ENCODE measurements at places on chromosomes 6 and 20.
A peak's percentile ranks its signal among the peaks of the same experiment; 100 is the strongest.

DNA sequence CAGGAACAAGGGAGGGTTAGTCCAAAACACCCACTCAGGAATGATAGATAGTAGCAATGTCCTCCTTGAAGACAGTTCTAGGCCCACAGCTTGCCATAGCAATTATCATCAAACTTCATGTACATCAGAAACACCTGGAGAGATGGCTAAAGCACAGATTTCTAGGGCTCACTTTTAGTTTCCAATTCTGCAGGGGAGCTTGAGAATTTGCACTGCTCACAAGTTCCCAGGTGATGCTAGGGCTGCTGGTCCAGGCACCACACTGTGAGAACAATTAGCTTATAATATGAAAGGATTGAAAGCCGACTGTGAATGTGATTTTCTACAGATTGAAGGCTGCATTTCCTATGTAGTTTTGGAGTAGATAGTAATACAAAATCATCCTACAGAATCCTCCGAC, 3.5 kb downstream of the DEFB126 start:
- DNase-seq: no peak

DNA sequence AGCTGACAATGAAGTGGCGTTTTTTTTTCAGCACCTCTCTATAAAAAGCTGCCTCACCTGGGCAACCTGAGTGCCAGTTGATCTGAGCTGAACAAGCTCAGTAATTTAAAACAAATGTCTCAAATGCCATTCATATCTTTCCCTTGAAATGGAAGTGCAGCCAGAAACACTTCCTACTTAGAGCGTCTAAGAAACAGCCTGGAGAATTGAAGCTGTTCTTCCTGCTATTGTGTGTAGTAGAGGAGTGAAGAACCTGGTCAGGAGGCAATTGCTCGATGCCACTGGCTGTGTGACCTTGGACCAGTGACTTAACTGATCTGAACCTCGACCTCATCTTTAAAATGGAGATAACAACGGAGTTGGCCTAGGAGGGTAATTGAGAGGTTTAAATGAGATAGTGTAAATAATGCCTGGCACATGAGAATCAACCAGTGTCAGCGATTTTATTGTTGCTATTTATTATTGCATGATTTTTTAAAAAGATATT, 95.4 kb upstream of the FOXQ1 start:
- DNase-seq: no peak

DNA sequence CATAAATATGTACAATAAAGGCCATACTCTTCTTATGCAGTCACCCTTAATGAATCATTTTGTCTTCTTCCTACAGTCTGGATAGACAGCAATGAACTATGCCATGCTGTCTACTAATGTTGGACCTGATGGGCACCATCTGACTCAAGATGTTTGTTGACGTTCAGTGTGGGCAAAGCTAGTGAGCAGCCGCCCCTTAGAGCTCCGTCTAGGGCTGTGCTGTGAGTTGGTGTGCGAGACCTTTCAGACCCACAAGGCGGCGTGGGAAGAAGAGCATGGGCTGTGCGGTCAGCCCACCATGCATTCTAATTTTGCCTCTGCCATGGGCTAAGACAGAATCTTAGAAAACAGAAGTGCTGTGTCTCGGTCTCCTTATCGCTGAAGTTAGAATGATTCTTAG, 829.4 kb downstream of the QKI start:
- DNase-seq: no peak

- no peak for DNase-seq
Observed at GRCh38 chr6:72425003-72425681, 196.7 kb upstream of the KCNQ5 start.

DNA sequence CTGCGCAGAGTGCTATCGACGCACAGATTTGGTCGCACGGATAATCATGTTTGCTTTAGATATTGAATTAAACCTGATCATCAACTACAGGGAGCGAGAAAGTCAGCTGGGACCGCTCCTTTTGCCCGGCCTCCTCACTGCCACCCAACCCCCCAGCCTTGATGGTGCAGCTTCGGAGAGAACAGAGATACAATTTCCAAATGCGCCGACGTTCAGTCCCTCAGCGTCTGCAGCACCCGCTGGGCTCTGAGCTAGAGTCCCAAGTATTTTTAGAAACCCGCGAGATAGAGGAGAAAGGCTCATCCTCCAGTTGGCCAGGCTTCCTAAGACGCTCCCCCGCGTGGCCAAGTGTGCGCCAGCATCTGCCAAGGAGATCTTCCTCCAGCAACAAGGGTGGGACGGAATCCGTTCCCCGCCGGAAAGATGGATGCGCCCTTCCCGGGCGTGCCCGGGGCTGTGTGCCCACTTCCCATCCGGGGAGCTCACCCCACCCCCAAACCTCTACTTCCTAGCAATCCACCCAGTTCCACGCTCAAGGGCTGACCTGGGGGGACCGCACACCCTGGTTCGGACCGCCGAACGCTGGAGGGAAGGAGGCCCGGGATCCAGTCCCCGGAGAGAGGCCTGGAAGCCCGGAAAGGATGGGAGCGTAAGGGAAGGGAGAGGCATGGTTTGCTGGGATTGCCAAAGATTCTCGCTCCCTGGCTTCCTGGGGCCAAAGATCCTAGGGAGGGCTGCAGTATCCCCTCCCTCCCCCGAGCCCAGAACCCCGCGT, 4.1 kb downstream of the NKX2-2 start:
- no peak for DNase-seq

GRCh38 chr20:46364670-46365486, 41.5 kb downstream of the ELMO2 start:
- no peak for DNase-seq

DNA sequence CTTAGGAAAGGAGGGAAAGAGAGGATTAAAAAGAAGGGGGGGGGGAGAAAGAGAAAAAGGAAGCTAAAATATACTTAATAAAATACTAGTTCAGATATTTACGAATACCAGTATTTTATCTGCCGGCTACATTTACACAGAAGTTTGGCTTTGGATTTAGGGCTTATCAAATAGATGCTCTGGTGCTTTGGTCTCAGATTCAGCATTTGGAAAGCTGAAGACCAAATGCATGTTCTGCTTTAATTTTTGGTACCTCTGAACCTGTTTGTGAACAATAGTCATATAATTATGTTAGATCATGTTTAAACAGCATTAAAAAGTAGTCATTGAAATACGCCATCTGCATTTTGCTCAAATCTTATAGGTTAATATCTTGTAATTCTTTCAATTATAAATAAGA, 786.0 kb upstream of the CITED2 start:
- DNase-seq: no peak

- DNase-seq: no peak
Observed at GRCh38 chr20:50601511-50602431, 89.6 kb downstream of the RIPOR3 start.

- no peak for DNase-seq
Observed at GRCh38 chr6:74269600-74269858, 573.5 kb downstream of the CD109 start.

- no peak for DNase-seq
Observed at GRCh38 chr6:90729057-90729456, 142.2 kb upstream of the MAP3K7 start.

GRCh38 chr6:134034478-134034877, 17.9 kb downstream of the SLC2A12 start:
- DNase-seq: no peak

DNA sequence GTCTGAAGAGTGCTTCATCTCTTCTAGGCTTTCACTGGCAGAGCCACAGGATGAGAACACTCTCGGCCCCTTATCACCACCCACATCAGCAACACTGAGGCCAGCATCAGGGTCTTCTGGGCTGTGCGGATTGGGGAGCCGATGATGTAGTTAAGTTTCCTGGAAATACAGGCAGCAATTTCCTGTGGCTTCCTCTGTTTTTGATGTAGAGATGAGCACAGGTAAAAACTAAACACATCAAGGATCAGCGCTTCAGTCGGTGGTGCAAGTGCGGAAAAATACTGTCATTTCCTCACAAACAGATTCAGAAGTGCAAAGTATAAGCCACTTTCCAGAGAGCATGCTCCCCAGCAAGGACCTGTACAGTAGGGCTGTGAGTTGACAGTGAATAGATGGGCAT, 62.6 kb downstream of the BACH2 start:
- peak; percentile 61 for DNase-seq

GRCh38 chr6:149209871-149210775, 107.4 kb upstream of the TAB2 start:
- no peak for DNase-seq

DNA sequence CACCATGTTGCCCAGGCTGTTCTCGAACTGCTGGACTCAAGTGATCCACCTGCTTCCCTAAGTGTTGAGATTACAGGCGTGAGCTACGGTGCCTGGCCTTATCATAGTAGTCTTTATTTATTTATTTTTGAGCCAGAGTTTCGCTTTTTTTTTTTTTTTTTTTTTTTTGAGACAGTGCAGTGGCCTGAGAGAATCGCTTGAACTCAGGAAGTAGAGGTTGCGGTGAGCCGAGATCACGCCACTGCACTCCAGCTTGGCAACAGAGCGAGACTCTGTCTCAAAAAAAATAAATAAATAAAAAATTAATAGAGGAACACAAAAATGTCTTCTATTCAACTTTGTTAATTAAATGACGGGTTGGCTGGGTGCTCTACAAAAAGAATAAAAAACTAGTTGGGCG, 12.9 kb downstream of the MAPRE1 start:
- DNase-seq: no peak

DNA sequence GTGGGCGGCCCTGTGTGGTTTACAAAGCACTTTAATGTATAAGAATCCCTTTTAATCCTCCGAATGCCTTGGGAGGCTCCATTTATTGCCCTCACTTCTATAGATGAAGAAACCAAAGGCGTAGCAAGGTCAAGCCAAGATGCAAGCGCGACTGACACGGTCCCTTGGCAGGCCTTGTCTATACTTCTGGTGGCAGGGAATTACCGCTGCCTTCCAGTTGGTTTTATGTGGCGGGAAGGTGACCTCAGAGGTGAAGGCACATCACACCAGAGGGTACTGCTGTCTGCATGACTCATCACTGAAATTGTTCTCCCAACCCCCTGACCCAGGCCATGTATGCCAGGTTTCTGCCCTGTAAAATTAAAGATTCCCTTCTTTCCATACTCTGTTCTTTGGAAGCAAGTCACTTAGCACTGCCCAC, 36.1 kb upstream of the NAA20 start:
- no peak for DNase-seq

DNA sequence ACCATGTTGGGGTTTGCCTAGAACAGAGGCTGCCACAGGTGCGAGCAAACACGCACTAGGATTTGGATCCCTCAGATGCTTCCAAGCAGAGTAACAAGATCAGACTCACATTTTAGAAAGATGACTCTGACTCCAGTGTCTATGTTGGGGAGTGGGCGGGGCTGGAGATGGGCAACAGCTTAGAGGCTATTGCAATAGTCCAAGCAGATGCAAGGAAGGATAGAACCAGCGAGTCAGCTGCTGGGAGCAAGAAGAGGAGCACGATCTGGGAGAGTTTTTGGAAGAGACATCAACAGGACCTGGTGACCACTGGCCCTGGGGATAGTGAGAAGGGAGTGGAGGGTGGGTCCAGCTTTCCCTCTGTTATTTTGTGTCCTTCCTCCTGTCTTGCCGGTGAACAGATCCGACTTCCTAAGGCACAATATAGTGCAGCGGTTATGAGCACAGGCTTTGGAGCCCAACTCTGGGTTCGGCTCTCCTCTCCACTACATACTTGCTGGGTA, 52.7 kb downstream of the FGD2 start:
- DNase-seq: no peak

GRCh38 chr6:52549428-52549827, 27.4 kb downstream of the TRAM2 start:
- no peak for DNase-seq

- no peak for DNase-seq
Observed at GRCh38 chr20:17605131-17605660, 35.3 kb downstream of the DSTN start.

- DNase-seq: no peak
Observed at GRCh38 chr20:23106271-23106851, 20.2 kb upstream of the CD93 start.

DNA sequence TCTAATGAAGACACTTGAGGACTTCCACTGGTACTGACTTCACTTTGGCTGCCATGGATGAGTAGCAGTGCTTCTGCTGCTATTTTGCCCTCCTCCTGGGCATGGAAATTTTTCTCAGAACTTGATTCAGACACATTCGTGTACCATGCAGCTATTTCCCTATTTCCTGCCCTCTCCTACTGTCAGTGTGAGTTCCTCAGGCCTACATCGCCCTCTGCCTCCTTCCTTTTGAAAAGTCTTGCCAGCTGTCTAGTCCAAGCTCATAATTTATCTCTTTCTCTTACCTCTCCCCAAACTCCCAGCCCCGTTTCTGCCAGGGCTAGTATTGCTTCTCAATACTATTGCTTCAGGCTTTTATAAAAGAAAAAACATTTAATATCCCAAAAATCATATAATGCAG, 470.2 kb downstream of the ADGRB3 start:
- DNase-seq: no peak

DNA sequence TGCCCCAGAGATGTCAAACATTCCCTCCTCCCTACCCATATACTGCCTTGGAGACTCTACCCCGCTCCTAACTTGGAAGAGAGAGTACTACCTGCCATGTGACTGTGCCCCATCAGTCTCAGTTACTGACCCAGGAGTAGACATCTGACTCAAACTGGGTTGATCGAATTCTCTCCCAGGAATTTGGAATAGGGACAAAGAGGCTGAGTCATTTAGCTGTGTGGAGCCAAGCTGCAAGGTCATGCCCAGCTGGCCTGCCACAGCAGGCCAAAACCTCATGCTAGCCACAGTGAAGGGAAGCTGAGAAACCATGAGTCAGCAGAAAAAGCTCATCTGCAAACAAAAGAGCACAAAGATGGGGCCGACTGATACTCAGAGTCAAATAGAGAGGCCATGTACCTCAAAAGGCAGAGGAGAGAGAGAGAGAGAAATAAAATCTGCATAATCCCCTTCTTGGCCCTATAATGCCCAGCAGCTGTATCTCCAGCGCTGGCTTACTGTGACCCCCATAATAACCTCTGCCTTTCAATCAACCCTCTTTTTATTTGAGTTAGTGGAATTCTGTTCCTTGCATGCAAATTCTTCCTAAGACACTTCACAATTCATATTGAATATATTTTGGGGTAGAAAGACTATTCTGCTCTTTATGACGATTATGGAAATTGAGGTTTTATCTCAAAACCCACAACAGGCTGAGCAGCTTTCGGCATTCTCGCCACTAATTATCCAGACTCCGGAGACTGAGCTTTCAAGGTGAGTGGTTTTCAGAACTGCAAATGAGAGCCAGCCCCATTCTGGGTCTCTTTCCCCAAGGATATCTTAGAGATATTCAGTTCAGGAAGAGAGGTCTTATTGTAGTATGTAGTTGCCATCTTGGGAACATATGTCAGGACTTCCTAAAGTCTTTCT, 21.4 kb upstream of the AKIRIN2 start:
- DNase-seq: no peak

DNA sequence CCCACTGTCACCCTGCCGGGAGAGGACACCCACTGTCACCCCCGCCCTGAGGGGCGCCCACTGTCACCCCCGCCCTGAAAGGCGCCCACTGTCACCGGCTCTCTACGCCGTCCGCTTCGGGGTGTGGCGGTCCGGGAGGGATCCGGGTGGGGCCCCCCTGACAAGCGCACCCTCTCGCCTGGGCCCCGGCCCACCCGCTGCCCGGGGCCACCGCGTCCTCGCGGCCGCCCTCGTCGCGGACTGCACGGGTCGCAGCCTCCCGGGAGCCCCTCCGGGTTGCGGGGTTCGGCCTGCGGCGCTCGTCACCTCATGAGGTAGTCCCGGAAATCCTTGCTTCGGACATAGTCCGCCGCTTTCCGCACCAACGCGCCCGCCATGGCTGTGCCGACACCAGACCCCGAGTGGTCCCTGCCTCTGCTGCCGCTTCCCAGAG, 224 bp downstream of the MPC1 start:
- no peak for DNase-seq
